Activated CD4-positive, alpha-beta T cell treated with anti-CD3 and anti-CD28 coated beads, Interleukin-2, Interleukin-4, amounts not matched to agents 100 ng/mL and 50 ng/mL, durations not matched to agents 16 hours and 8 hours (primary cell): ENCODE measurements at places on chromosomes 5 and 9.

DNA sequence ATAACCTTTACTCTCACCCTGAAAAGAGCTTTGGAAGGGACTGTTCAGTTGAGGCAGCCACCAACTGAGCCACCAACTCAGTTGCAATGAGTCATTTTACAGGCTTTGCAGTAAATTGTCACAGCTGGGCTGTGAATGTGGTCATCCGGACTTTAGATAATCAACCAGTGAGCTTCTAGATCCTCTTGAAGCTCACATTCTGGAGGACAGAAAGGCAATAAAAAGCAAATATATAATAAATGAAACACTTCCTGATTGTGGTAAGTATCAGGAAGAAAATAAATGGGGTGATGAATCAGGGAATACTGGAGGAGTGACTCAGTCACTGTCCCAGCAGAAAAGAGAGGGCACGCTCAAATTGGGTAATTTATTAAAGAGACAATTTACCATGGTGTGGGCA, 13.2 kb upstream of the C5orf58 start:
- DNase-seq, result no peak

DNA sequence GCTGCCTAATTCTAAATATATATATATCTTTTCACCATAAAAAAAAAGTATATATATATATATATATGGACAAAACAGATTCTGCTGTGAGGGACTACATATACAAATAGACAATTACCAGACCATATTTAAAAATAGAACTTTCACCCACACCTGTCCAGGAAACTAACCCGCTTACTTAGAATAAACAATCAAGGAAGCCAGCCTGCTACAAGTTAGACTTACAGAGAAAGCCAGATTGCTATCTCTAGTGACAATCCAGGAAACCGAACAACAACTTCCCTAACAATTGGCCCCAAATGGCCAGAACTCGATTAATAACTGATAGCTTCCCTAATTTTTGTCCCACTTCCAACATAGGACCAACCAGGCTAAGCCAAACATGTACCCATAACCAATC, 5.9 kb downstream of the GLDC start:
- no peak for DNase-seq

DNA sequence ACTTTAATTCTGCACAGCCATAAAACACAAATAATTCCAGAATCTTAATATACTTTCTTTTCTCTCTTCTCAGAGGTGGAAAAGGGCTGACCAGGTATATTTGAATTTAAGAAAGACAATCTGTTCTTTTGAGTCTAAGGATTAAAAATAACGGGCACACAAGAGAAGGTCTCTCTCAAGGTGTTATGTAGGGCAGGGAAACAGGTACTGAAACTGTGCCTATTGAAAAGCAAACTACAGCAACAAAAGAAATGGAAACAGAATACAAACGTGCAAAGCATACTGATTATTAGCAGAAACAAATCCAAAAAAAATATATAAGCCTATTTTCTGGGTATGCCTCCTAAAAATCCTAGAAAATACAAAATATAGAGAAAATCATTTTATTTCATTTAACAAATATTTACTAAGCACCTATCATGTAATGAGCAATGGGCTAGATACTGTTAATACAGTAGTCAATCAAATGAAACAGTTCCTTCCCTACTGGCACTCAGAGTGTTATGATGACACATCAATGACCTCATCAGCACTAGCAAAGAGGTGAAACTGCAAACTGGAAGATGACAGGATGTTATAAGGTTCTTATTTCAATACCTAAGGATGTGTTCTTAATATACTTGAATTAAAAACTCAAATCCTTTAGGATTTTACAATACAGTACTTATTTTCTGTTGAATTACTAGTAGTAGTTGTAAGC, 87.7 kb downstream of the AUH start:
- DNase-seq, result peak; percentile 63

GRCh38 chr9:93207860-93208734, 24.2 kb downstream of the WNK2 start:
- no peak for DNase-seq

DNA sequence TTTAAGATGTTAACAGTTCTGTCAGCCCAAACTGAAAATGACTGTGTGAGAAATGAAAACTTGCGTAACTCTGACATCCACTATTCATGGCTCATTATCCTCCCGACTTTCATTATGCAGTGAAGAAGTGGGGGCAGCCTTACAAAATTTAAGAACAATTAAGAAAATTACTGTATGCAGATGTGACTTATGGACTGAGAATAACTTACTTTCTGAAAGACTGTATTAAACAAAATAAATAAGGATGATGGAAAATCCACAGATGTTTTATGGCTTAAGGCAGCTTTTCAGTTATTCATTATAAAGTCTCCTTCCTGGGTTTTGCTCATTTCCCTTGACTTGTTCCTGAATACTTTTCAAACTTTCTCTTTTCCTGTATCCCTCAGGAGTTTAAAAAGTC, 55.2 kb downstream of the GRIN3A start:
- no peak for DNase-seq

DNA sequence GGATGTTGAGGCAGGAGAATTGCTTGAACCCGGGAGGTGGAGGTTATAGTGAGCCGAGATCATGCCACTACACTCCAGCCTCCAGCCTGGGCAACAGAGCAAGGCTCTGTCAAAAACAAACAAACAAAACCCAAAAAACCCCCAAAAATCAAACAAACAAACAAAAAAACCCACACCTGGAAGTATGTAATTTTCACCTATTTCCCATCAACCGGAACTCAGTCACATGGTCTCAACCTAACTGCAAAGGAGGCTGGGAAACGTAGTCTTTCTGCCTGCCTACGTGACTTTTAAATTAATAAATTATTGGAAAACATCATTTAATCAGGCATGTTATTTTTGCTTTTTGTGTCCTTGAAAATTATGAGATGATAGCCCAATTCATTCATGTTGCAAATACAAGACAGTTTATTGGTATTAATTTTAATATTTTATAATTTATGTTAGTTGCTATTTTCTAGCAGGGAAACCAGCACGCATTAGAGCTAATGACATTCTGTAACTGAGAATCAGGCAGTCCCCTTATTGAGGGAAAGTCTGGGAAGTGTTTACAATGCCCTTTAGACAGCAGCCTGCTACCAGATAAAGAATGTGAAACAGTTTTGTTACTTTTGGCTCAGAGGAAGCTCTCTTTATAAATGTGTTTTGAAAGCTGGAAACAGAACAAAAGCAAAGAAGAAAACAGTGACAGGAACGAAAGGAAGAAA, 110.3 kb downstream of the NXNL2 start:
- DNase-seq, result no peak

GRCh38 chr5:39948867-39949468, 524.2 kb upstream of the DAB2 start:
- DNase-seq, result peak; percentile 81

GRCh38 chr9:77988630-77989029, 43.0 kb downstream of the GNAQ start:
- DNase-seq, result no peak

- peak; percentile 55 for DNase-seq
Observed at GRCh38 chr5:82641331-82642003, 363.3 kb upstream of the RPS23 start.

- peak; percentile 58 for DNase-seq
Observed at GRCh38 chr5:1140171-1140817, 28.4 kb upstream of the SLC12A7 start.

GRCh38 chr9:86600977-86601376, 246.8 kb upstream of the TUT7 start:
- DNase-seq, result no peak

DNA sequence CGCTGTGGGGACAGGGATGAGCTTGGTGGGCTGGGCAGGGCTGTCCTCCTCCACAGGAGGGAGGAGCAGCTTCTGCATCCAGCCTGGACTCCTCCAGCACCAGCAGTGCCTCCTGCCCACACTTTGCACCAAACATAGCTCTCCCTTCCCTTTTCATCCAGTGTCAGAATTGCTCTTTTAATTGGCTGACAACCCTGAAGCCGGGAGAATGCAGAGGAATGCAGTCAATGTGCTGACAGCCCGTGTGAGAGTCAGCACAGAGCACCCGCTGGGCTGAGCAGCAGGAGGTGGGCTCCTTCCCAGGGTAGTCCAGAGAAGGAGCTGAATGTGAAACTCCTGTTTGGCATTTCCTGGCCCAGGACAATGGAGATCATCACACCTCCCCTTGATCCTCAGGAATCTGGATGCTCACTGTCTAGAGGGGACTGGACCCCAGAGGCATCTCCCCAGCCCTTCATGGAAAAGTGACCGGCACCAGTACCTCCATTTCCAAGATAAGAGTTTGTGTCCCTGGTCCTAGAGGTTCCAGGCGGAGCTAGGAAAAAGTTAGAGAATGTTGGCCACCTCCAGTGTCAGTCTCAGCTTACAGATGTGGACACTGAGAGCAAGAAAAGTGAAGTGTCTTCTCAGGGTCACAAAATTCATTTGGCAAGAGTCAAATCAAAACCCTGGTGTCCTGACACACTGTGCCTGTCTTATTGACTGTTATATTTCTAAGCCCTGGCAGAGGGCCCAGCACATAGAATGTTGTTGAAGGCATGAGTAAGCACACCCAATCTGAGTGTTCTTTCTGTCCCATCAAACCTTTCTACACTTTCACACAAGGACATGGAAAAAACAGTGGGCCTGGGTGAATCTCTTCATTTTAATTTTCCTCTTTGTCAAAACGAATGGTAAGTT, 202.1 kb downstream of the SNX18 start:
- DNase-seq, result peak; percentile 31

DNA sequence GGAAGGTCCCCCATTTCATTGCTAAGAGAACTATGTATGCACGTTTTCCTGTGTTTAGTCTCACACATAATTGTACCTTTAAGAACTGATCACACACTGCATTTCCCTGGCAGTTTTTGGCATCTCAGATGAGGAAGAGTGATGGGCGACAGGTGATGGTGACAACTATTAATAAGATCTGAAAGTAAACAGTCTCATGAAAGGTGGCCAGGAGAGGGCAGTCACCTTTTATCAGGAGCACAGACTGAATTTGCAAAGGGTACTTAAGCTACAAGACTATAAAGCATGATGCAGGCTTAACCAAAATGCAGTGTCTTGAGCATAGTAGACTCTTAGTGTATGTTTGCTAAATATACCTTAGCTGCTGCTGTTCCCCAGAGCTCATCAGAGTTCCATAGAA, 91.5 kb downstream of the GHR start:
- DNase-seq, result no peak

DNA sequence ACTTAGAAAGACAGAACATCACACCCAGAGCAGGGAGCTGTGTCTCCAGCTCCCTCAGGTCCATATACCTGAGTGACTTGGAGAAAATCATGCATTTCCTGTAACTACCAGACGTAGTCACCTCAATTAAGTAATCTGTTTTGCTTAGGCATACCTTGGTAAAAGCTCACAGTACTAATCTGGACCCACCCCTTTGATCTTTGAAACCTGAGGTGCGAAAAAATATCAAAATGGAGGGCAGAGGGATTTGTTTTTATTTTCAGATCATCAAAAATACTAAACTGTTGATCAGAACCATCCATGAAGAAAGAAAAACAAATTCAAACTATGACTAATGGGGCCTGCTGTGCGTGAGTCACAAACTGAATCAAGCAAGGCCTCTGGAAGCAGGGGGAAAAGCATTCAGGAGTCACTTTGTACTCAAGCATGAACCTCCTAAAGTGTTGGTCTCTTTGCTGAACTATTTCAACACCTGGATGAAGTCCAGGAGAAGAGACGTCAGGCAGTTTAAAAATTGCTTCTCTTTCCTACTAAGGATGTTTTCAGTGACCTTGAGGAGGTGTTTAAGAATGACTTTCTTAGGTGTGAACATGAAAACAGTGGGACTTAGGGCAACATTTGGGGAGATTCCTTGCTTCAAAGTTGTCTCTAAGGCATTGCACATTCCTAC, 76.3 kb downstream of the MUSK start:
- DNase-seq, result no peak

GRCh38 chr5:1536871-1537602, 13.3 kb upstream of the LPCAT1 start:
- no peak for DNase-seq

- no peak for DNase-seq
Observed at GRCh38 chr9:134054891-134055811, 12.7 kb downstream of the BRD3 start.
